ENCODE measurements at places on chromosomes 13 and 19.
A peak's percentile ranks its signal among the peaks of the same experiment; 100 is the strongest.

DNA sequence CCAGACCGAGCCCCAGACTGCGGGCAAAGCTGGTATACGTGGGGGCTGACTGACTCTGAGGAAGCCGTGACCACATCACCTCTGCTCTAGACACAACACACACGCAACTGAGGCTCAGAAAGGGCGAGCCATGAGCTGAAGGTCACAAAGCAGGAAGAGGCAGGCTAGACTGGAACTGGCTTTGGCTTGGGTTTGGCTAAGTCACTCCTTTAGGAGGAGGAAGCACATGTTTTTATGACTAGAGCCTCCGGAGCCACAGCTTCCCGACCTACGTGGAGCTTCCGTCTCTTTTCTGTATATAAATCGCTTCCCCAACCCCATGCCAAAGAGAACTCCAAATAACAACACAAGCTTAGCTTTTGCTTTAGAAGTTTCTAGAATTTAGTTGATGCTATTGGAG, 48.0 kb downstream of the RFX2 start:
- no peak for DNase-seq

- DNase-seq, result no peak
These were observed 6.0 kb downstream of the PNMA8B start for GRCh38 chr19:46489445-46490272.

- no peak for DNase-seq
These were observed 749 bp downstream of the GDF15 start for GRCh38 chr19:18386543-18387271.

DNA sequence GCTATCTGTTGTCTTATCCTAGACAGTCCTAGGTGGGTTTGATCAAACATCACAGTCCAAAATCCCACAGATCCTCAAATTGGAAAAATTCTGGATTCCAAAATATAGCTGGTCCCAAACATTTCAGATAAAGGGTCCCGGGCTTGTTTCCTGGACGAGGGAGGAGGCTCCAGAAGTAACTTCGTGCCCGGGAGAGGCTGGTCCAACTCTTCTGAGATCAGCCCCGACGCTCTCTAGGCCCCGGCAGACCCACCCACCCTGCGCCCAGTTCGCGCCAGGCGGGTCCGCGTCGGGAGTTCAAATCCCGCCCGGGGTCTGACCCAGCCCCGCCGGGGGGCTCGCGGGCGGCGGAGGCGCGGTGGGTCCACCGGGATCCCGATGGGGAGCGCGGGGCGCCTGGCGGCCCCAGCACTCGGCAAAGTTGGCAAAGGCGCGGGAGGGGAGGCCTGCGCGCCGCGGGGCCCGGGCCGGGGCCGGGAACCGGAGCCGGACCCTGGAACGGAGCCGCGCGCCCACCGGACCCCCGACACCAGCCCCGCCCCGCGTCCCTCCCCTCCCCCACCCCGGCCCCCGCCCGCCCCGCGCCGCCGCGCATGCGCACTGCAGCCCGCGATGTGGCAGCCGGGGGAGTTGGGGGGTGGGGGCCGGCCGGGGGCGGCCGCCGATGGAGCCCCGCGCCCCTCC, 513 bp downstream of the MIER2 start:
- DNase-seq, result no peak

DNA sequence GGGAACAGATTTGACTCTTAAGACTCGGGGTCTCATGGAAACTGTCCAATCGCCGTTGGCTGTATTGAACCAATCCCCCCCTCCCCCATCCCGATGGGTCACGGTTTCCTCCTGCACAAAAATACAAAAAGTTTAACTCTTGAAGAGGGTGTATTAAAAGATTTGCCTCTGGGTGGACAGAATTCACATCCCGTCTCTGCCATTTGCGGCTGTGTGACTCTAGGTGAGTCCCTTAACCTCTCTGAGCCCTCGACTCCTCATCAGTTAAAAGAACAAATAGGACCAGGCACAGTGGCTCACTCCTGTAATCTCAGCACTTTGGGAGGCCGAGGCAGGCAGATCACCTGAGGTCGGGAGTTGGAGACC, 31.3 kb upstream of the FEM1A start:
- DNase-seq, result no peak

GRCh38 chr13:66673401-66673800, 556.7 kb downstream of the PCDH9 start:
- no peak for DNase-seq

DNA sequence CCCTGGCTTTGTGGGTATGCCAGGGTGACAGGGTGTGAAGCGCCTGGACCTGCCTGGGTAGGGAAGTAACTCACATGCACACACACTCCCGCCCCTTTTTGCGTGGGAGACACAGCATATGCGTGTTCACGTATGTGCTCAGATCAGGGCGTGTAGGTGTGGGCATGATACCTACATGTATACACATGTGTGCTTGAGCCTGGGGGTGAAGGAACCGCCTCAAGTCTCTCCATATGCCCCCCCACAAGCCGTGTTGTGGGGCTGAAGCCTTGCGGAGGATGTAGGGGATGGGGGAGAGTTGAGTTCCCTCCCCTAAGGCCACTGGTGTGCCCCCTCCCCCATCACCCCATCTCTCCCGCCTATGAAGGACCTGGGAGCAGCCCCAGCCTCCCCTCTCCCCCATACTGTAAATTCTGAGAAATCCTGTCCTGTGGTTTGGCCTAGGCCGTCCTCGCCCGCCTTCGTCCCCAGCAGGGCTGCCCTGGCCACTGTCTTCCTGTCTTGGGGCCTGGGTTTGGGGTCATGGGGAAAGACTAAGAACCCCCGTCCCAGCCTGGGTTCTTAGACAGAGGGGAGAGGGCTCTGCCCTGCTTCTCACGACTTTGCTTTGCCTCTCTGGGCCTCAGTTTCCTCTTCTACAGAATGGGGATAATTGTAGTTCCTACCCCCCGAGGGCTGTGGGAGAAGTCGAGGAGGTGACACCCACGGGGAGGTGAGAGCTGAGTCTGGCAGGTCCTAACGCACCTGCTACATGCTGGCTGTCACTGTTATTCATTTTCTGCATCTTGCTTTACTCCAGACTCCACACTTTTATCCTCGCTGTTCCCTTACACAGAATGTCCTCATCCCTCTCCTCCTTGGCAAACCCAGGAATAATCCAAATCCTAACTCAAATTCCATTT, 14.3 kb downstream of the ACTL9 start:
- no peak for DNase-seq

GRCh38 chr13:111661052-111661451, 340.6 kb downstream of the TEX29 start:
- no peak for DNase-seq

- no peak for DNase-seq
These were observed 10.7 kb downstream of the ZNF682 start for GRCh38 chr19:20028611-20029010.

GRCh38 chr19:28466107-28467045, 746.6 kb downstream of the UQCRFS1 start:
- DNase-seq, result no peak

- no peak for DNase-seq
These were observed 126.7 kb downstream of the MAB21L1 start for GRCh38 chr13:35349673-35350278.

DNA sequence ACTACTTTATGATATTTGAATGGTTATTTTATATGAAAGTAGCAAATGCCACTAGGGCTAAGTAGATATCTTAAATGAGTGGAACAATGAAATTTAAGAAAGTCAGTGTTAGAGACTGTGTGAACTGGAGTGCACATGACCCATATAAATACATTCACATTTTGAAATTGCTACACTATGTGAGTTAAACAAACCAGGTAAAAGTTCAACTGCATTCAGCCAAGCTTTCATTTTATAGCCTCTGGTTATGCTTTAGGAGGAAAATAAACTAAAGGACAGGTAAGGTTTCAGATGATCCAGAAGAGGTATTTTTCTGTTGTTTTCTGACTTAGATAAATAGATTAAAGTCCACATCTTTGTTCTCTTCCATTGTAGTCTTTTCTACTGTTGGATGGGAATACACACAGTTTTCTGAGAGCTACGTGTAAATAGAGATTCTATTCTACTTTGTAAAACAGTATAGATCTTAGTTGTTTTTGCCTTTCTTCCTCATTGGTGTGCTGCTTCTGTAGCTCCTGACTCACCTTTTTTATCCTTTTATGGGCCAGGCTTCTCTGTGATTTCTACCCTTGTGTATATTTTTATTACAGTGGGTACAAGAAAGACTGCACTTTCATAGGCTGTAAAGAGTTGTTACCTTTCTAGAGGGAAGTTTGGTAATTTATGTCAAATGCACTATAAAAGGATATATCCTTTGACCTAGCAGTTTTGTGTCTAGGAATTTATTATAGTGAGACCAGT, 54.6 kb upstream of the KCTD4 start:
- no peak for DNase-seq

- DNase-seq, result no peak
These were observed 409.4 kb downstream of the DACH1 start for GRCh38 chr13:71457645-71458044.

- DNase-seq, result peak; percentile 54
These were observed at the start of gene PNMA8A for GRCh38 chr19:46471116-46471733. PNMA8A (minus strand) TSS chr19:46471563; CDS start chr19:46471035, 528 bp downstream.

- no peak for DNase-seq
These were observed 42.2 kb upstream of the SERP2 start for GRCh38 chr13:44331446-44331845.

DNA sequence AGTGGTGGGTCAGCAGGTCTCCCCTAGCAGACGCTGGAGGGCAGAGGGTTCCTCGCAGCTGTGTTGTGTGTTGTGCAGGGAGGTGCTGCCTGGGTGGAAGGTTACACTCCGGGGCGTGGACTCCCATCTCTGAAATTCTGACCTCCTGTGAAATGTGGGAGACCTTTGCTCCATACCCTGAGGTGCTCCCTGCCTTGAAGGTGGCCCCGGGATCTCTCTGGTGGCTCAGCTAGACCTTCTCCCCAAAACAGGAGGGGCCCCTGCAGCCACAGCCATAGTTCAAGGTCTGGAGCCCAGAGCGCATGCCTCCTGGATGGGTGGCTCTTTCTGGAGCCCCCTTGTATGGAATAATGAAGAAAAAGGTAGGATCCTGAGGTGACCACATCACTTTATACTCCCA, 70.2 kb downstream of the SOX1 start:
- DNase-seq, result no peak

GRCh38 chr19:28710278-28710677, 502.7 kb downstream of the UQCRFS1 start:
- DNase-seq, result no peak

GRCh38 chr13:87244256-87244890, 426.8 kb upstream of the SLITRK5 start:
- DNase-seq, result no peak

DNA sequence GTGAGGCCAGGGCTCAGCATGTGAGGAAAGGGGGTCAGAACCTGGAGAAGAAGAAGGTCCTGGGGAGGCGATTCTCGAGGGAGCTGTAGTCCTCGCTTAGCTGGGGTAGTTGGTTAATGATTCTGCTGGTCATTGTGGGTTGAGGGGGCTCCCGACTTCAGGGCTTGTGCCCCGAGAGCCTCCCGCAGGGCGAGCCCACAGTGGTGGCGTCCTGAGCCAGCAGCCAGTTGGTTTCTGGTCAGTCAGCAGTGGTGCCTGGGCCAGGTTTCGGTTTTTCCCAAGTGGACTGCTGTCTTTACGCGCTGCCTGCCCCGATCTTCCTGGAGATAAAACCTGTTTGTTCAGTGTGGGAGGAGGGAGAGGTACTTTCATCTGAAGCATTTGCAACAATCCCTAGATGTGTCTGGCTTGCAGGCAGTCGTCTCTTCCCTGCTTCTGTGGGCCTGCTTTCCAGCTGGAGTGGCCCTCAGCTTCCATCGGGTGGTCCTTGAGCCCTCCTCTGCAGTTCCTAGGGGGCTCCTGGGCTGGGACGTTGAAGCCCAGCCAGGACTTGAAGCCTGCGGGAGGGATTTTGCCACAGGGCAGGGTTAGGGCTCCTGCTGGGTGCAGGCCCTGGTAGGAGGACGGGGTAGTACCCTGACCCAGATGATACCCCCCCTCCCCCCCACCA, 3.2 kb downstream of the PTBP1 start:
- DNase-seq, result no peak

GRCh38 chr13:100131863-100132574, 43.1 kb downstream of the PCCA start:
- DNase-seq, result no peak

GRCh38 chr13:44368599-44369368, 4.8 kb upstream of the SERP2 start:
- no peak for DNase-seq

DNA sequence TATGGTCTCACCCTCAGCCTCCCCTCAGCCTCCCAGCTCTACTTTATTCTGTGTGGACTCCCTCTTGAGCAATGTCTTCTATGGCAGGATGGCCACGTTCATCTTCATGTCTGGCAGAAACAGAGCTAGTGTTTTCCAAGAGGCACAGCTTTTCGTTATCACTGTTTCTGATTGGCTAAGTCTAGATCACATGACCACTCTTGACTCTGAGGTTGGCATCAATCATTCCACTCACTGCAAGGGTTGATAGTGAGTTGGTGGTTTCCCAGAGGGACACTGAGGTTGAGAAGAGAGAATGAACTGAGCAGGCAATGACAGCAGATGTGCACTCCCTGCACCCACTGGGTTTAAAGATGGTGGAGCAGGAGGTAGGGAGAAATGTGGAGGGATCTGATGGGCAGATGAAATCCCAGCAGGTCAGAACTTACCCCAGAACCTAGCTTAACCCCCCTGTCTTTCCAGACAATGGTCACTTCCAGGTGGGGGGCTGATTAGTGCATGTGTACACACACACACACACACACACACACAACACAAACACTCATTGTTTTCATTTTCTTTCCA, 26.3 kb upstream of the UQCRFS1 start:
- no peak for DNase-seq

GRCh38 chr19:54489341-54489740, 13.3 kb upstream of the LAIR2 start:
- DNase-seq, result no peak

DNA sequence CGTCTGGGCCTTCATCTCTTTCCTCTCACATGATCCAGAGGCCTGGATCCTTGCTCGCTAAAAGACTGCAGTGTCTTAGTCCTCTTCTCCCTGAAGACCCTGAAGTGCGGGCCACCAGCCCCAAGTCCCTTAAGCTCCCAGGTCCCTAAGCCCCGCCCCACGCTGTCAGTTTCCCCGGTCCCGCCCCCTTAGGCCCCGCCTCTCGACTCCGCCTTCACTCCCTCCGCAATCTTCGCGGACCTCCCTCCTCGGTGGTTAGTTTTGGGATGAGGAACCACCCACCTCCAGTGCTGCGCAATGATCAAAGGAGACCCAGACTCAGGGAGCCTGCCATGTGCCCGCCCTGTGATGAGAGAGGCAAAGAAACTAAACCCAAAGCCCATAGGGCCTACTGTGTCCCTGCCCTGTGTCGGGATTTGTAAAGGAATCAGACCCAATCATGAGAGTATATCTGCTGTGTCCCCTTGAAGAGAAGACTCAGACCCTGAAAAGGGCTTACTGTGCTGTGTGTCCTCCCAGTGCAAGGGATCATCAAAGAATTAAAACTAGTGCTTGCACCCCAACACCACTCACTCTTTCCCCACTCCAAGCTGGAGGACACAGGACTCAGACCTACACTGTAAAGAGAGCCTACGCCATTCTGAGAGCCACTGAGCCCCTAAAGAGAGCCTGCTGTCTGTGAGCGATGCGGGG, 3.0 kb upstream of the COX6B1 start:
- no peak for DNase-seq

GRCh38 chr19:28297036-28297435, 915.9 kb downstream of the UQCRFS1 start:
- no peak for DNase-seq

Data from NCI-H1417 treated with DMSO at 0.1 percent for 48 hours (cell line).